ENCODE measurements at places on chromosomes 1 and 21.

- DNase-seq, result no peak
Observed at GRCh38 chr21:27649762-27650161, 682.9 kb upstream of the ADAMTS5 start.

- DNase-seq, result no peak
Observed at GRCh38 chr1:41859686-41860085, 59.0 kb downstream of the HIVEP3 start.

- no peak for DNase-seq
Observed at GRCh38 chr1:64122588-64122987, 80.8 kb upstream of the UBE2U start.

DNA sequence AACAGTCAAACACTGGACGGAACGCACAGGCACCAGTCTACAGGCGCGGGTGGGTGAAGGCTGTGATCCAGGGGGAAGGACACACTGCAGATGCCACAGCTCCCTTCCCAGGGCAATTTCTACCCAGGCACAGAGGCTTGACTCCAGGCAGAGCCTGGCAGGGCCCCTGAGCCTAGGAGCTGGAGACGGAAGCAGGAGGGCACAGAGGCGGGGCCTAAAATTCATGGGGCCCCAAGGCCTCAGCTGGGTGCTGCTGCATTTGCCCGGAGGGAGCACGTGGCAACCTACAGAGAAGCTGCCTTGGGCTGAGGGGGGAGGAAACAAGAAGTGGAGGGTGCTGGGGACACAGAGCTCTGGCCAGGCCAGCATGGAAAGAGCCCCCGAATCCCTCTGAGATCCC lies 41.2 kb downstream of the UBE2G2 start:
- DNase-seq, result no peak

- no peak for DNase-seq
Observed at GRCh38 chr1:16438516-16438915, 1.3 kb upstream of the SPATA21 start.

- no peak for DNase-seq
Observed at GRCh38 chr1:16094453-16095158, 21.2 kb upstream of the FAM131C start.

DNA sequence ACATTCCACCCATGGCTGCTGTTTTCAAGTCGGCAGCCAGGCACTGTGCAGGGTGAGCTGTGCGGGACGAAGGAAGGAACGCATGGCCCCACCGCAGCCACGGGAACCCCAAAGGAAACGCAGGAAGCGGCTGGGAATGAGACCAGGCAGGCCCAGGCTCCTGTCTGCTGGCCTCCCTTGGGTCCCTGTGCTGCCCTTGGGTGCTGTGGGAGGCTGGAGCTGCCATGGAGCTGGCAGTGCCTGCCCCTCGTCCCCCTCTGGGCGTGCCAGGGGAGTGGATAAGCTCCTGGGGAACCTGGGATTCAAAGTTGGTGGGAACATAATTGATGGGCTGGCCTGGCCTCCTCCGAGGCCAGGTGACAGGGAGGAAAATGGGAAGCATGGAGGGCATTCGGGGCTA lies 5.3 kb upstream of the KRTAP10-4 start:
- DNase-seq, result no peak
